ENCODE measurements at places on chromosomes 2 and 18.

GRCh38 chr2:20939931-20940795 is 103.7 kb downstream of the APOB start:
- DNase-seq: no peak

GRCh38 chr18:42275138-42275535 is 320.1 kb downstream of the PIK3C3 start:
- no peak for DNase-seq

DNA sequence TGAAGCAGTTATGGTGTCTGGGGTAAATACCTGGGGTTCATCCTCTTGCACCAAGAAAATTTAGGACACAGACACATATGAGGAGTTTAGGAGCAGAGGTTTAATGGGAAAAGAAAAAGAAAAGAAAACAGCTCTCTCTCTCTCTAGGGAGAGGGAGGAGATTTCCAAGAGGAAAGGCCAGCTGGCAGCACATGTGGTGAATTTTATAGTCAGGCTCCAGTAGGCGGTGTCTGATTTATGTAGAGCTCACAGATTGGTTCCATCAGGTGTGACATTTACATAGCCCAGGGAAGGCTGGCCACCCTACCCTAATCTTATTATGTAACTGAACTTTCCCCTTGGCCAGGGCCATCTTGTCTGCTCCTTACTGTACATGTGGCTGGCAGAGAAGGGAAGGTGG is 297.5 kb upstream of the RGPD4 start:
- no peak for DNase-seq

GRCh38 chr2:229230911-229231310 is 40.2 kb downstream of the PID1 start:
- DNase-seq: no peak

- DNase-seq: no peak
These were observed 72.7 kb downstream of the SH3RF3 start for GRCh38 chr2:109201465-109202327.

GRCh38 chr2:128472789-128473174 is 154.1 kb upstream of the HS6ST1 start:
- no peak for DNase-seq

- DNase-seq: no peak
These were observed 591.3 kb upstream of the SYT4 start for GRCh38 chr18:43868497-43868995.

DNA sequence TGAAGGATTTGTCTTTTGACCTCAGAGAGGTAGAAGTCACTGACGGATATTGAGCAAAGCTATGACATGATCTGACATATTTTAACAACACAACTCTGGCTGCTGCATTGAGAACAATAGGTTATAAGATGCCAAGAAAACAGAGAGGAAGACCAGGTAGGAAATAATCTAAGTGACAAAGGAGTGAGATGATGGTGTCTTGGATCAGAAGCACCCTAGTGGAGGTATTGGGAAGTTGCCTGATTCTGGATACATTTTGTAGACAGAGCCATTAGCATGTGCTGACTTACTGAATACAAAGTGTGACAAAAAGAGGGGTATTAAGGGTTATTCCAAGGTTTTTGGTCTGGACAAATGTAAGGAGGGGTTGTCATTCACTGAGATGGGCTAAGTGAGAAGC is 1438.1 kb downstream of the DPP10 start:
- DNase-seq: no peak
